Purkinje cell (primary cell): ENCODE measurements at places on chromosomes 5 and 9. TPM values are rescaled to one million over a fixed set of nuclear protein-coding genes. Genes with fewer than 3 reads are reported as not detected.

BHMT2 gene
- polyA plus RNA-seq = not detected in 2 replicates

ENC1 gene
- 0.98 and 73.5 TPM in 2 replicates for polyA plus RNA-seq

WNT8A gene
- polyA plus RNA-seq = not detected in 2 replicates

S100Z gene
- polyA plus RNA-seq = not detected in 2 replicates

TMEM174 gene
- not detected in 2 replicates for polyA plus RNA-seq
